ENCODE measurements at places on chromosomes 4 and X.

DNA sequence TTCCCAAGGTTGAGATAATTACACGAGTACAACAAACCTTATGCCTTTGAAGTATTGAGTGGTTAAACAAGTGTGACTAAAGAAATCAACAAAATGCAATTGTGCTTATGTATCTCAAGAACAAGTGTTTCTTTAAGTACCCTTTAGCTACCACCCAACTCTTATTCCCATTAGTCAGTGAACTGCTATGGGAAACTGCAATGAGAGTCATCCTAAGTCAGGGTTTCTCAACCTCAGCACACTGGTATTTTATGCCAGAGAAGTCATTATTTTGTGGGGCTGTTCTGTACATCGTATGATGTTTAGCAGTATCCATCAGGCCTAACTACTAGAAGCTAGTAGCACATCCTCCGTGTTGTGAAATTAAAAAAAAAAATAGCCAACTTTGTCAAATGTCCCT, 549.1 kb upstream of the BOD1L1 start:
- DNase-seq: no peak

DNA sequence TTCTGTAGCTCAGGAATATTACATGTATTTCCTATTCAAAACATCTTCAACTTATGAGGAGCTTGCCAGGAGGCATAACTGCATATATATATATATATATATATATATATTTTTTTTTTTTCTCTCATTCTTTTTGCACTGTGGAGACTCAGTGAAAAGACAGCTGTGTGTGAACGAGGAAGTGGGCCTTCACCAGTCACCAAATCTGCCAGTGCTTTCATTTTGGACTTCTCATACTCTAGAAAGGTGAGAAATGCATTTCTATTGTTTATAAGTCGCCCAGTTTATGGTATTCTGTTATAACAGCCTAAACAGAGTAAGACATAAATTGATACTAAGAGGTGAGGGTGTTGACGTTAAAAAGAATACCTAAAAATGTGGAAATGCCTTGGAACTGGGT, 710.6 kb downstream of the TRAM1L1 start:
- no peak for DNase-seq

- DNase-seq: no peak
These were observed 204.0 kb downstream of the ADAMTS3 start for GRCh38 chr4:72365016-72365415.

GRCh38 chr4:76301068-76301774, 5.3 kb upstream of the STBD1 start:
- no peak for DNase-seq

- no peak for DNase-seq
These were observed 34.4 kb downstream of the PTCHD1 start for GRCh38 chrX:23369027-23369426.

- DNase-seq: no peak
These were observed 122.5 kb upstream of the TRIM2 start for GRCh38 chr4:153081693-153082092.

- no peak for DNase-seq
These were observed 46.0 kb upstream of the TEX13A start for GRCh38 chrX:105266456-105266855.

DNA sequence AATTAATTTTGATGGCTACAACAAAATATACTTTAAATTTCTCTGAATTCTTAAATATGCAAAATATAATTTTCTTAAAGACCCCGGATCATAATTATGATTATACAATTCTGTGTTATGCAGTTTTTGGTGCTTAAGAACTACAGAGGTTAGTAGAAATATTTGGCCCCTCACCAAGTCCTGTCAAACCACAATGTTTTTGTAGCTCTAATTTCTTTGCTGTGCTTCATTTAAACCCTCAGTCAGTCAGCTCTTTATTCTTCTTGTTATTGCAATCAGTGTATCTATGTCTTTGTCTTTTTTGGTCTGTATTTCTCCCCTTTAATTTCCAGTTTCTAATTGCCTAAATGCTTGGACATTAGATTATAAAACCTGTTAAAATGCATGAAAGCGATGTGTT, 186.1 kb downstream of the CAMK2D start:
- DNase-seq: no peak

GRCh38 chrX:39772057-39772832, 325.5 kb downstream of the BCOR start:
- DNase-seq: peak; percentile 33

All from stimulated activated CD8-positive, alpha-beta memory T cell treated with anti-CD3 and anti-CD28 coated beads, Interleukin-4, amount 100 ng/mL, for 24 hours (primary cell).